Activated CD4-positive, alpha-beta T cell treated with anti-CD3 and anti-CD28 coated beads, Interleukin-2, Interleukin-4, amounts not matched to agents 100 ng/mL and 50 ng/mL, durations not matched to agents 16 hours and 8 hours (primary cell): ENCODE measurements at places on chromosomes 5 and 9.

GRCh38 chr9:81317223-81317622 lies 372.1 kb downstream of the TLE1 start:
- DNase-seq, result no peak

DNA sequence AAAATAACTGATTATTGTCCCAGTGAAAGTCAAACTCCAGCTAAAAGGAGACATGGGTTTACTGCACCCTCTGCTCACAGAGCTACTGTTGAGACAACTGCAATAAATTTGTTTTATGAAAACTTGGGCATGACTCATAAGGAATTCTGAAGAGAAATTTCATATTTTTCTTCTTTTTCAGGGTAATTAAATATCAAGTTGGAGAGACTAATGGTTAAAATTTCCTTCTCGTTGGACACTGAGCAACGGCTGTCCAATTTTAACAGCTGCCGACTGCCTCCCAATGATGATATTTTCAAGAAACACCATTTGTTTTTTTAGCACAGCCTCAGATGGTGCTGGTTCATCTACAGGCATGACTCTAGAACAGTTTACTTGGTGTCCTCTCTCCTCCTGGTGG lies 259.2 kb upstream of the RGMB start:
- DNase-seq, result no peak

GRCh38 chr5:1751026-1751863 lies 48.4 kb downstream of the MRPL36 start:
- DNase-seq, result no peak

DNA sequence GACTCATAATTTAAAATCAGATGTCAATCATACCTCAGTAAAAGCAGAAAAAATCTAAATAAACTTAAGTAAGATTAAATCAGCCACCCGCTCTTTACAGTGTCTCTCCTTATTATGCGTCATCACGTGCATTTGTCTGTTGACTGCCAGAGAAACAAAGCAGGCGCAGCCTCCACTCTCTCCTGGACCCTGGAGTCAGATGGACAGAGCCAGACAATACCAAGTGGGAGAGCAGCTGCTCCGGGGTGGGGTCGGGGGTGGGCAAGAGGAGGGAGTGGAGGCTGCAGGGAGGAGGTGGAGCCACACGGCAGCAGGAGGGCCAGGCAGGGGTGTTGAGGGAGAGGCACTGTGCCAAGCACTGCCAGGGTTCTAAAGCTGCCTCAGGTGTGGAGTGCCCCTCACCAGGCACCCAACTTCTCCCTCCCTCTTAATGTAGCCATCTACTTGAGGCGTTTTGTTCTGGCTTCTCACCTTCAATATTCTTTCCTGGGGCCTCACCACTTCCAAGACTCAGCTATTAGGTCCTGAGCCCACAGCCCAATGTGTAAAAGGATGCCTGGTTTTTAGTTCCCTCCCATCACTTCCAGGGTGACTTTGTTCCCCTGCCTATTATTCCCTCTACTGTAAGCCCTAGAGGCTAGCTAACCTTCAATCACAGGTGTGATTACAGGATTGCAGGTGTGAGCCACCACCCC lies 96.3 kb downstream of the GLDC start:
- no peak for DNase-seq

- DNase-seq, result no peak
Measured at GRCh38 chr9:16265688-16266087, 604.8 kb downstream of the BNC2 start.

DNA sequence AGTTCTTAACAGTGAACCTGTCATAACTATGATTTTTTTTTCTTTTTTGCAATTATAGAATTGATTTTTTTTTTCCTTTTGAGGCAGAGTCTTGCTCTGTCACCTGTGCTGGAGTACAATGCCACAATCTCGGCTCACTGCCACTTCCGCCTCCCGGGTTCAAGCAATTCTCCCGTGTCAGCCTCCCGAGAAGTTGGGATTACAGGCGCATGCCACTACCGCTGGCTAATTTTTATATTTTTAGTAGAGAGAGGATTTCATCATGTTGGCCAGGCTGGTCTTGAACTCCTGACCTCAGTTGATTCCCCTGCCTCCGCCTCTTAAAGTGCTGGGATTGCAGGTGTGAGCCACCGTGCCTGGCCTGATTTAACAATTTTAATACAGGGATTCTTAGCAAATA lies 21.4 kb downstream of the UGCG start:
- no peak for DNase-seq

DNA sequence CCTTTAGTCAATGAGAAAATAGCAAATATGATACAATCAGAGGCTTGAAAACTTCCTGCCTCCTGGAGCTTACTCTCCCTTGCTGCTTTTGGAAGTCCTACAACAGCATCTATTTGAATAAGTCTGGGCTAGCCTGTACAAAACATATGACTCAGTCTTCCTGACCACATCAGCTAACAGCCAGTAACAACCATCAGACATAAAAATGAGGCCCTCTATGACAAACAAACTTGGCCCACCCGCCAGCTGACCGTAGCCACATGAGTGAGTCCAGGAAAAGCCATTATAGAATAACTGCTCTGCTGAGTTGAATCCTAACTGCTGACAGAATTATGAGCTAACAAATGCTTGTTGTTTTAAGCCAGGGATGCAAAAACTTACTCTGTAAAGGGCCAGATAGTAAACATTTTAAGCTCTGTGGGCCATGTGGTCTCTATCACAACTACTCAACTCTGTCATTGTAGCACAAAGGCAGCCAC lies 347.6 kb downstream of the PTPRD start:
- no peak for DNase-seq

DNA sequence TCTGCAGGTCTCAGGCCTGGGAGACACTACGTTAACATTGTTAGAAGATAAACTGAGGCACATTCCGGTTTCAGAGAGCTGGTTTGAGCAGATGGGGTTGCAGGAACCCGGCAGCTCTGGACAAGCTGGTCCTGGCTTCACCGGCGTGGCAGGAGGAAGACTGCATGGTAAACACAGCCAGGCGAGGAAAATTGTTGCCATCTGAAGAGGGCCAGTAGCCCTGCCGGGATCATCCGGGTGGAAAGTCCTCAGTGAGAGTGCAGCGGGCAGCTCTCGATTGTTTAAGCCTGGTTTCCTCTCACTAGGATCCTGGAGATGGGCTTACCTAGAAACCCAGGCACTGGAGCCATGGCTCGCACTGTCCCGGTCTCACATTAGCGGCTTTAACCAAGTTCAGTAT lies 226.9 kb downstream of the IRX2 start:
- no peak for DNase-seq

DNA sequence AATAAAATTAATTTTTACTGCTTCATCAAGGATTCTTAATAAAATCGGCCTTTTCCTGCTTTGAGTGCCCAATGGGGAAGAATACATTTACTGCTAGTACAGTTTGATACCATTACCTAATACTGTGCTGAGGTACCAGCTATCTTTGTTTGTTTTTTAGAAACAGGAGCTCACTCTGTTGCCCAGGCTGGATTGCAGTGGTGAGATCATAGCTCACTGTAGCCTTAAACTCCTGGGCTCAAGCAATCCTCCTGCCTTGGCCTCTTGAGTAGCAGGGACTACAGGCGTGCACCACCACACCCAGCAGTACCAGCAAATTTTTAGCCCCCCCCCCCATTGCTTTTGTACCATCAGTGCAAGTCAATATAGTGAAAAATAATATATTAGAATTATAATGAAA lies 13.6 kb upstream of the ANKHD1 start:
- no peak for DNase-seq

DNA sequence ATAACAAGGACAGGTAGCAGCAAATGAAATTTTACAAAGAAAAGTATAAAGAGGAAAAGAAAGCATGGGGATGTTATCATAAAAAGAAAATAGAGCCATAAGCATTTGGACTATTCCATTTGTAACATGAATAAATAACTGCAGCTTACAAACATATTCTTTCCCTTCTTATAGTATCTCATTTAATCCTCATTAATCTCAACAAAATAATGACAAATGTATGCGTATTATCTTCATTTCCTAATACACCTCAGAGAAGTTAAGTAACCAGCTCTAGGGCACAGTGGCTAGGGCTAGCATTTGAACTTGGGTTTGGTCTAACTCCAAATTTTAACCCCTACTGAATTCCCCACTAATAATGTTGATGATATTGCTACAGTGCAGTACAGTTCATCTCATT lies 175.5 kb upstream of the POU5F2 start:
- DNase-seq, result no peak

DNA sequence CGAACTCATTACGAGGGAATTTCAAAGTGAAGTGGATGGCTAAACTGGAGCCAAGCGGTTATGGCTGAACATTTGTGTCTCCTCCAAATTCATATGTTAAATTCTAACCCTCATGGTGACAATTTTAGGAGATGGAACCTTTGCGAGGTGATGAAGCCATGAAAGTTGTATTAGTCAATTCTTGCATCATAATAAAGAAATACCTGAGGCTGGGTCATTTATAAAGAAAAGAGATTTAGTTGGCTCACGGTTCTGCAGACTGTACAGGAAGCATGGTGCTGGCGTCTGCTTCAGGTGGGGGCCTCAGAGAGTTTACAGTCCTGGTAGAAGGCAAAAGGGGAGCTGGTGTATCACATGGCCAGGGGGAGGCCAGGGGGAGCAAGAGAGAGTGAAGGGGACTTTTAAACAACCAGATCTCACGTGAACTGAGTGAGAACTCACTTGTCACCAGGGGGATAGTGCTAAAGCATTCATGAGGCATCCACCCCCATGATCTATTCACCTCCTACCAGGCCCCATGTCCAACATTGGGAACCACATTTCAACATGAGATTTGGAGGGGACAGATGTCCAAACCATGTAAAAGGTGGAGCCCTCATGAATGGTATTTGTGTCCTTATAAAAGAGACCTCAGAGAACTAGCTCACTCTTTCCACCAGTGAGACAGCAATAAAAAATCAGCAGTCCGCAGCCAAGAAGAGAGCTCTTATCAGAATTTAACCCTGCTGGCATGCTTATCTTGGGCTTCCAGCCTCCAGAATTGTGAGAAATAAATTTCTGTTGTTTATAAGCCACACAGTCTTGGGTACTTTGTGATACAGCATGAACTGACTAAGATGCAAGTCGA lies 143.4 kb downstream of the MTRR start:
- no peak for DNase-seq

DNA sequence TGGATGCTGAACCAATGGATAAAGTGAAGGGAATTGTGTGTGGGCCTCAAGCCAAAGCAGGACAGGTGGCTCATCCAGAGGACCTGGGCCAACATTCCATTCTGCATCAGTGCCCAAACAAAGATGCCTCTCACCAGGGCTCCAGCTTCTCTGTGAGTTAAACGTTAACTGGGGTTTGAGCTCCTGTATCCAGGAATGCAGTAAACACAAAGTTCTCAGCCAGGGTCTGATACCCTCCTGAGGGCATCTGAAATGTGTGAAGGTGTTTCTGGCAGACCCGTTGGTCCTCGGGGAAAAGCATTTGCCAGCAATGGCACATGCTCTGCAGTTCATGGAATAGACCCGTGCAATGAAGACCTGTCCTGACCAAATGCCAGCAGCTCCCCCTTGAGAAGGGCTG lies 33.9 kb upstream of the AOPEP start:
- DNase-seq, result no peak

GRCh38 chr9:28718226-28718625 lies 1144.9 kb upstream of the C9orf72 start:
- DNase-seq, result no peak

GRCh38 chr9:135587658-135588057 lies 26.1 kb downstream of the PAEP start:
- no peak for DNase-seq

GRCh38 chr9:126682113-126682810 lies 68.5 kb downstream of the LMX1B start:
- no peak for DNase-seq

GRCh38 chr9:124767821-124768220 lies 3.3 kb downstream of the NR6A1 start:
- no peak for DNase-seq

DNA sequence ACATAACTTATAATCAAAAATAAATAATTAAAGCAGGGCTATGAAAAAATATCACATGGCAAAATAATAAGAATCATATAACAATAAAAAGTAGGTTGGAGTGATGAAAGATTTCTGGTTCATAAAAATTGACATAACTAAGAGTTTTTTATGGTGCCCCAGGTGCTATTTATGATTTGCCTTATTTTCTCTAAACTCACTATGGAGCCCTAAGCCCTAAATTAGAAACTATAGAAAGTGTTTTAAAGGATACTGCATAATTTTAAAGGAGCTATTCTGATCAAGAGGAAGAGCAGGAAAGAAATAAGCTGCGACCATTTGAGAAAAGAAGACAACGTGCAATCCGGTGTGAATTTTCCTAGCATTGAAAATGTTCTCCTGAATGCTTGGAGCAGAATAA lies 635.0 kb upstream of the DMAC1 start:
- no peak for DNase-seq

DNA sequence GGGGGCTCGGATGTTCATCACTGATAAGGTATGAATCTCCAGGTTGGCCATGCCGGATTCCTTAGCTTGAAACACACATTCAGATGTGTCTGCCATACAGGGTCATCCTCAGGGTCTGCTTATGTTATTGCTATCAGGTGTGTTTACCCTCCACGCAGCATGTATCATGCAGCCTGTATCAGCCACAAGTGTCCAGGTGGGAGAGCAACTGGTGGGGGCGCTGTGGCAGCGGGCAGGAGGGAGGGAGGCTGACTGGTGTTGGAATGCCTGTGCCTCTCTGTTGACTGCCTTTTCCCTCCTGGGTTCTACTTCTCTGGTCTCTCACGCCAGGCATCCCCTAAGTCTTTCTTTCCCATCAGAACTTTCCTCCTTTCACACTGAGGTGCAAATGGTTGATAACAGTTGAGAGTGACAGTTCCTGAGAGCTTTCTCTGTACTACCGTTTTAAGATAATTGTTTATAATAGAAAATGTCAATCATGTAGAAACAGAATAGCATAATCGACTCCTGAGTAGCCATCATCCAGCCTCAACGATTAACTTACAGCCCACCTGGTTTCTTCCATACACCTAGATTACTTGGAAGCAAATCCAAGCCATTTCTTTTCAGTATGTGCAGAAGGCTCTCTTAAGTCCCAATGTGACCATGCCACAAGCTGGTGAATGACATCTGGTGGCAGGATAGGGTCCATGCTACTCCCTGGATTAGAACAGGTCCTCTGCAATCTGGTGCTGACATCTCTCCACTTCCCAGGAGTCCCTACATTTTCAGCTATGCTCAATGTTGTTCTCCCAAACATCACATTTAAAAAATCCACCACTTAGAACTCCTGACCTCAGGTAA lies 86.6 kb downstream of the ACER2 start:
- DNase-seq, result no peak

DNA sequence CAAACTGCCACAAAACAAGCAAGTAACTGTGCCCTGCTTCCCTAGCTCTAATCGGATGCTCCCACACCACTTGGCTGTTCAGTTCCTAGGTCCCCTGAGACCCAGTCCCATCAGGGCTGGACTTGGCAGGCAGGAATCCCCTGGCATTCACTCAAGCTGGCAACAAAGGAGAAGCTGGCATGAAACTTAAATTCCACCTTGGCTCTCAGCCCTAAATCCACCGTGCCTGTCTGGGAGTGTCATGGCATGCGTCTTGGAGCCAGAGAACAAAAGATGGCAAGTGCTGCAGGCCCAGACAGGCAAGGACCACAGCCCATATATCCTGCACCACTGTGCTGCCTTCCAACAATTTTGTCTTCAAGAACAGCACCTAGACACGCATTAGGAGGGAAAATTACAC lies 38.2 kb downstream of the ETF1 start:
- no peak for DNase-seq

GRCh38 chr9:70398145-70398556 lies 16.3 kb downstream of the KLF9 start:
- peak; percentile 46 for DNase-seq
